Breast epithelium (tissue), 4 donors: ENCODE measurements at places on chromosomes 5 and 9.
A peak's percentile ranks its signal among the peaks of the same experiment; 100 is the strongest.

GRCh38 chr9:125674981-125675973, 31.7 kb downstream of the MAPKAP1 start:
- no peaks in the 10 kb centered on the region for H3K36me3 ChIP-seq
- no peaks in the 10 kb centered on the region for H3K4me1 ChIP-seq
- no peak overlapping the region for H3K4me3 ChIP-seq
- H3K27ac ChIP-seq = peak overlapping the region; percentile 42

DNA sequence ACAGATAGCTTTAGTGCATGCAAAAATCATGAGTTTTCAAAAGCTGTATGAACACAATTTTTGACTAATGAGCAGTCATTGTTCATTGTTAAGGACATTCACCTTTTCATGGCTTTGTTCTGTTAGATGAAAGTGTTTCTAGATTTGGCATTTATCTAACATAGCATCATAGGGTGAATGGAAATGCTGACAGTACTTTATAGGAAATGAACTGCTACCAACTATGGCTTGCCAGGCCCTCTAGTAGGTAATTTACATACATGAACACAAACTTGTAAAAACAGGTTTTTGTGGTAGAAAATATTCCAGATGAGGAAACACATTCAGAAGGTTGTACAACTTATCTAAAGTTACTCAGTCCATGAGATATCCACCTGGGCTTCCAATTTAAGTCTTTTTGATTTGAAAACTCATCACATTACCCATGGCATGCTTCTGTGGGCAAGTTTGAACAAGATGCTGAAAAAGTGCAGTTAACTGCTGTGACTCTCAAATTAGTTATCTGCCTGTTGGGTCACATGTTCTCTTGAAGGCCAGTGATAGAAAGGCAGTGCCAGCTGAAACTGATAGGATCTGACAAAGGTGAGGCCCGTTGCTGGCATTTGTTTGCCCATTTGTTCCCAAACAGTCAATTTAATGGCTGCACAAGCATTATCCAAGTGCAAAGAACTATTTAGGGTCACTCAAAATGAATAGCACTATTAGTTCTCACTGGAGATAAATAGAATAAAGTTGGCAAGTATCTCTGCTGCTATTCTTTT, 399.1 kb downstream of the MAN2A1 start:
- no peaks in the 10 kb centered on the region for H3K36me3 ChIP-seq
- H3K27ac ChIP-seq = no peak overlapping the region
- no peaks in the 10 kb centered on the region for H3K27me3 ChIP-seq

DNA sequence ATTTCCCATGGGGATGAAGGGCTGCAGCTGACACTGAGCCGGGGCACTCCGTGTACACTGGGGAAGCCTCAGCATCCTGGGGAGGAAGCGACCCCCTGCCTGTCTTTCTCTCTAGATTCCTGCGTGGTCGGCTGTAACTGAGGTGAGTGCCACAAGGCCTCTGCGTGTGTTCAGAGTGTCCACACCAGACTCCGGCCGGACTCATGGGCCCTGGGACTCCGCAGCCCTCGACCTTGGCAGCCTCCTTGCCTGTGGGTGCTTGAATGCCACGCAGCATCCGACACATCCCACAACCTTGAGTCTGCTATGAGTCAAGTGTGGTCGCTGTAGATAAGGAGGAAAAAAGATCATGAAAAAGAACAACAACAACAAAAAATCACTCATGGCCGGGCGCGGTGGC, 23.4 kb downstream of the PAEP start:
- H3K27ac ChIP-seq = no peak overlapping the region
- no peaks in the 10 kb centered on the region for H3K4me1 ChIP-seq

DNA sequence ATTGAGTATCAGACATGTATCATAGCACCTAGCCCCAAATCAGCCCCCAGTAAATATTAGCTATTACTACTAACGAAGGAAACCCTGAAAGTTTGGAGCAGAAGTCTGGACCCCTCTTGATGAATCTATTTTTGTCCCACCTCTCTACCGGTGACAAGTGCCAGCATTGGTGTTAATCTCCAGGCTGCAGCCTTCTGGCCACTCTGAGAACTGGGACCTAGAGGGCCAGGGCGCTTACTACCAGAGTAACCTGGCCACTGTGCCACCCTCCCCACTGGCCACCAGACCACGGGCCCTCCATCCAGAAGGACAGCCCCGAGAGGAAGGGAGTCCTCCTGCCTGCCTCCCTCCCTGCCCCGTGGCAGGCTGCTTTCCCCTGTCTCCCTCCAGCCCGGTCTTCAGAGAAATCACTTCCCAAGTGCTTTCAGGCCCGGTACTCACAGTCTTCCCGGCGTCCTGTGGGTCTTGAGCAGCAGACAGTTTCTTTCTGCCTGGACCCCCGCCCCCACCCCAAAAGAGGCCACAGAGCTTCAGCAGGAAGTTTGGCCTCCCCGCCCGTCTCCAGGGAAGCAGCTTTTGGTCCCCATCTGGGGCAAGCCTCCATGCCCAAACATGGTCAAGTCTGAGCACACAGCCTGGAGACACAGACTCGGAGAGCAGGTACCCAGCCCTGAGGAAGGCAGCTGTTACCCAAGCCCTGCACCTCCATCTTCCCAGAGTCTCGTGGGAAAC, at the start of gene KCNMB1:
KCNMB1 (minus strand) TSS at position 550 of the 732 bp plus-strand sequence. CDS start 3,920 bp downstream, outside the sequence.
- H3K27me3 ChIP-seq = no peaks in the 10 kb centered on the region
- H3K4me3 ChIP-seq = peak within 1 kb of the TSS; percentile 44
- DNase-seq = no peak

DNA sequence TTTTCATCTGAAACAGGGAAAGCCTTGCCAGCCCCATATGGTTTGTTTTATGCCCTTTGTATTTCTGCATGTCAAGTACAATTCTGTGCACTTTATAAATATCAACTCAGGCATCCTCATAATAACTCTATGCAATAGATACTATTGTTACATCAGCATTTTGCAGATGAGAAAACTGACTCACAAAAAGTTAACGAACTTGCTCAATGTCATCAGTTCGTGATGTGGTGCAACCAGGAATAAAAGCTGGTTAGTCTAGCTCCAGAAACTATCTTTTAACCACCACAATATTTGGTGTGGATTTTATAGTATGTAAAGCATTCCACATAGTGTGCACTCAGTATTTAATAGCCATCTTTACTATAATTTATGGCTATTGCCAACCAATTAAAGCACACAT, 134.9 kb downstream of the MRPS30 start:
- no peak overlapping the region for H3K4me3 ChIP-seq
- no peaks in the 10 kb centered on the region for H3K27me3 ChIP-seq
- no peaks in the 10 kb centered on the region for H3K36me3 ChIP-seq
- no peak overlapping the region for H3K27ac ChIP-seq

DNA sequence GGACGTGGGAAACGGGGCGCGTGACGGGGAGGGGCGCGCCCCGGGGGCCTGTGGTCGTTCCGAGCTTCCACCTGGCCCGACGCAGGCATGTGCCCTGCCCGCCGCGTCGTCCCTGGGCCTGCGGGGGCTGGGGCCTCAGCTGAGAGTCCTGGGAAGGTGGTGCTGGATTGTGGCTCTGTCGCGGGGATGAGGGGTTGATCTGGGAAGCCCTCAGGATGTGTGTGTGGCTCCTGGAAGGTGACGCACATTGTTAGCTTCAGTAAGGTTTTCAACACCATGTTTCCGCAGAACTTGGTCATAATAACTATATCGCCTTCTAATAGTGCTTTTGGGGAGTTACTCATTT, 589.1 kb downstream of the MTRR start:
- H3K4me3 ChIP-seq = peak overlapping the region; percentile 88
- H3K27ac ChIP-seq = peak overlapping the region; percentile 88
- DNase-seq = no peak
- no peaks in the 10 kb centered on the region for H3K4me1 ChIP-seq
- no peaks in the 10 kb centered on the region for H3K36me3 ChIP-seq

DNA sequence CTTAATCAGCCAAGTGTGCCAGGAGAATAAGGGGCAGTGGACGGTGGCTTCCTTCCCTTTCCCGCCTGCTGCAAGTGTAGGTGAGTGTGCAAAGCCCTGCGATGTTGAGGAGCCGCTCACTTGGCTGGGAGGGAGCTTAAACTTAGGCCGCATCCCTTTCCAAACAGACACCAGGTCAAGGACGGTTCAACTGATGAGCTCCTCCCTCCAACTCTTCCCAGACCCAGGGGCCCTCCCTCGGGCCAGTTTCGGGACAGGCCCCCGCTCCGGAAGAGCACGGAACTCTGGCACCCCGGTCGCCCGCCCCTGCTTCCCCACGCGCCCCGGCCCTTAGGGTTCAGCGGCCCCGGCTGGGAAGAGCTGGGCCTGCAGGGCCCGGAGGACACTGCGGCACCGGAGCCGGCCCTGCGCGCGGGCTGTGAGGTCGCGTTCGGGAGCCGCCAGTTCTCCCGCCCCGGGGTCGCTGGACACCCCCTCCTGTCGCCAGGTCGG, 481 bp downstream of the MRPL36 start:
- DNase-seq = no peak
- H3K36me3 ChIP-seq = no peaks in the 10 kb centered on the region
- peak overlapping the region; percentile 91 for H3K4me3 ChIP-seq
- H3K27ac ChIP-seq = peak overlapping the region; percentile 93

DNA sequence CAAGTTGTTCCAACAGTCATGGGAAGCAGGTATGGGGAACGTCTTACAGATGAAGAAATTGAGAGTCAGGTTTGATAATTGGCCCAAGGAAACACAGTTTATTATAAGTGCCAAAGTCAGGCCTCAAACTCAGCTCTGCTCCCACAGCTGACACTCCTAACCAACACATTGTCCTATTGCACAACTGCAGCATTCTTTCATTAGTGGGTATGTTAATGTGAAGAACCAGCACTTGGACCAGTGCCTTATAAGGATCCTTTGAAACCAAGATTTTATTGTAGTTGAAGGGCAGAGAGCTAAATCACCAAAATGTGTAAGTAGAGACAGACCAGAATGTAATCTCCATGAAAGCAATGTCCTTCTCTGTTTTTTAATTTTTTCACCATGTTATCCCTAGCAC, 56.1 kb downstream of the GRIA1 start:
- no peak for DNase-seq
- no peaks in the 10 kb centered on the region for H3K36me3 ChIP-seq
- no peaks in the 10 kb centered on the region for H3K4me1 ChIP-seq
- no peaks in the 10 kb centered on the region for H3K27me3 ChIP-seq
